Astrocyte of the hippocampus (primary cell): ENCODE measurements at places on chromosomes 6 and 20.

DNA sequence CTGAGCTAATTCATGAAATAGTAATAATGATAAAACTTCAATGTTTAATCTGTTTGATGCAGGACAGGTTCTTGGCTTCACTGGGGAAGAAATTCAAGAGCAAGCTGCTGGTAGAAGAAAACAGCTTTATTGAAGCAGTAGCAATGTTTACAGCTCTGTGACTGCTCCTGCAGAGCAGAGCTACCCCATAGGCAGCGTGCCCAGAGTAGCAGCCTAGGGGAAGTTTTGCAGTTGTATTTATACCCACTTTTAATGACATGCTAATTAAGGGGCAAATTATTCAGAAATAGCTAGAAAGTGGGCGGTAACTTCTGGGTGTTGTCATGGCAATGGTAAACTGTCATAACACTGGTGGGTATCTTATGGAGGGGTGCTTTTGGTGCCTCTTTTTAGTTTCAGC lies 518.0 kb downstream of the RFPL4B start:
- DNase-seq, result no peak

DNA sequence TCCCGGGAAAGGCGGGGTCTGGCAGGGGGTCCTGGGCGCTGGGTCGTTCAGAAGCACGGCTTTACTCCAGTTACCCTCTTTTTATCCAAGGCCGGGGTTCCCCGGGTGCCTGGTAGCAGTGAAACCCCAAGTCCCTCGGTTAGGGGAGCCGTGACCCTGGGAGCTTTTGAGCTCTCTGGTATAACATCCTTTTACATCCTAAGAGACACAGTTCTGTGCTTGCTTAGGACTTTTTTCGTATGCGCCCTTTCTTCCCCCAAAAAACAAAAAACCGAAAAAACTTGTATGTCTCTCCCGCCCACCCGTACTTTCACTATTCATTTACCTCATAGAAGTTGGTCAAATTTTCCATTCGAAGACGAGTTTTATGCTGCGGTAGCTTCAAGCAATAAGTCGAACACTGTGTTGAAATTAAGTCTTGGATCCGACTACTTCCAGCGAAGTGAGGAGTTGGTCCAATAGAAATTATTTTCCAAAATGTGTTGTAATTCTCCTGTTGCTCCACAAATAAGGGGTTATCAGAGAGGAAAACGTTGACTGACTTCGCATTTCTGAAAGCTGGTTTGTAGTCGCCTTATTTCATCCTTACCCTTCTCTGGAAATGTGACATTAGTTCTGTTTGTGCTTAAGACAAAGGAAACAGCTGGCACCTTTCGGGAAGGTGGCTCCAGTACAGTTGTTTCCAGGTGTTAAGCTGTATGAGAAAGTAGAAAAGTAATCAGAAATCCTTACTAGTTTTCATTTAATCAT lies 816 bp upstream of the MAN1A1 start:
- peak; percentile 66 for DNase-seq

DNA sequence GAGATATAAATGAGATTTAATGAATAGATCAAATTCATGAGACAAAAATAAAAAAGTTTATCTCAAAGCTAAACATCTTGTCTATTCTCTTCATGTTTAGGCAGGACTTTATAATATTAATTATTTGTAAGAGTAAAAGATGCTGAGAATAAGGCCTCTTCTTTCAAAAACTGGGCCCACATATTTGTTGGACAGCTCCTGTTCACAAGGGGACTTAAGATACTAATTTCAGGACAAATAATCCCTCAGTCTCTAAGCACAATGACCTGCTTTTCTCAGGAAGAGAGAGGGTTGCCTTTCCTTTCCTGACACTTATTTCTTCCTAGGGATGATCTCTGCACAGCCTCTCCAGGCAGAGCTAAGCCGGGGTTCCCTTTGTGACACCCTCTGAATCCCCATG lies 43.3 kb downstream of the NOX3 start:
- DNase-seq, result peak; percentile 39

GRCh38 chr20:59176812-59177211 lies 13.2 kb downstream of the ZNF831 start:
- no peak for DNase-seq

DNA sequence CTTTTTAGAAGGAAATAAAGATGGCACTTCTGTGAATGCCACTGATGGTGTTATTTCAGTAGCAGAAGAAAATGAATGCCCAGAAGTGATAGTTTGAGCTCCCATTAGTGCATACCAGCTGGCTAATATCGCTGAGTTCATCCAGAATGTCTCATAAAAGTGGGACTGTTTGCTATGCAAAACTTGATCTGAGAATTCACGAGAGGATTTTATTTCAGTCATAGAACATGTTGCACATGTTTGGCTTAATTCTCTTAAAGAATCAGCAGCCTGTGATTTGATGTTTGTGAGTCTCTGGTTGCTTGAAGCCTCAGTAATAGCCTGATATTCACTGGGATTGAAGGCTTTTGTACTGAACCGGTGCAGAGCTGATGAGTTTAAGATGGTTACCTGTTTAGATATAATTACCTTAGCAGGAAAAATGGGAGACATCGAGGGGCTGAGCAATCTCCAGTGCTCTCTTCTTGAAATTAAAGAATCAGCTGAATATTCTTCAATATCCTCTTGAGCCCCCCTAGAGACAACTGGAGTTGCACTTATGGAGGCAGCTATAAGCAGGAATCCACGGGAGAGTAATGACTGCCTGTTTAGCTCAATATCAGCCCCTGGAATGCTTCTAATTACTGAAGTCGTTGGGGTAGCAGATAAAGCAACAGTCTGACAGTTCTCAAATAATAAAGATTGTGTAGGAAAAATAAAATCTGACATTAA lies 955.5 kb downstream of the PHF3 start:
- no peak for DNase-seq

DNA sequence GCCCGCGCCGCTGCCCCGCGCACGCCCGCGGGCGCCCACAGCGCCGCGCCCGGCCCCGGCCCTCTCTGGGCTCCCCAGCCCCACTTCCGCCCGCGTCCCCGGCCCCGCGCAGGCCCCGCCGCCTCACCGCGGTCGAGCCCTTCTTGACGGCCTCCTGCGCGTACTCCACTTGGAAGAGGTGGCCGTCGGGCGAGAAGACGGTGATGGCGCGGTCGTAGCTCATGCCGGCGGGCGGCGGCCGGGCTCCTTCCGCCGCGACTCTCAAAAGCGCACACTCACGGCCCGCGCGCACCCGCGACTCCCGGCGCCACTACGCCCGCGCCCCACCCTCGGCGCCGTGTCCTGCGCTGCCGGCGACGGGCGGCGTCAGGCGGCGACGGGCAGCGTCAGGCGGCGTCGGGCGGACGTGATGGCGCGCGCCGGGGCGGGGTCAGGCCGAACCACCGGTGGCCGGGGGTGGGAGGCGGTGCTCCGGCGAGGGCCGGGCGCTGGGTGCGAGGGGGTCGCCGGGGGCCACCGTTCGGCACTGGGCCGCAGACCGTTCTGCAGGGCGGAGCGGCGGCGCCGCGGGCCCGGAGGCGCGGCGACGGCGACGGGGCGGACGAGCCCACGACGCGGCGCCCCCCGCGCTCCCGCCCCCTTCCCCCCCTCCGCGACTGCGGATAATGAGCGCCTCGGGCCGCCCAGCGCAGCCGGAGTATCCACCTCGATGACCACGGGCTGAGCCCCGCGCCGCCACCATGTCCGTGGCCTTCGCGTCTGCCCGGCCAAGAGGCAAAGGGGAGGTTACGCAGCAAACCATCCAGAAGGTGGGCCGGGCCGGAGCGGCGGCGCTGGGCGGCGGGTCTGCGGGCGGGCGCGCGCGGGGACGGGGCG lies at the start of the genes PSMA7 and SS18L1:
Gene PSMA7 (minus strand): TSS at position 314 of the 876 bp plus-strand sequence. CDS start 91 bp downstream, at position 223.
Gene SS18L1 (plus strand): TSS at position 689 of the 876 bp plus-strand sequence. CDS start 52 bp downstream, at position 741.
- DNase-seq, result peak; percentile 96

DNA sequence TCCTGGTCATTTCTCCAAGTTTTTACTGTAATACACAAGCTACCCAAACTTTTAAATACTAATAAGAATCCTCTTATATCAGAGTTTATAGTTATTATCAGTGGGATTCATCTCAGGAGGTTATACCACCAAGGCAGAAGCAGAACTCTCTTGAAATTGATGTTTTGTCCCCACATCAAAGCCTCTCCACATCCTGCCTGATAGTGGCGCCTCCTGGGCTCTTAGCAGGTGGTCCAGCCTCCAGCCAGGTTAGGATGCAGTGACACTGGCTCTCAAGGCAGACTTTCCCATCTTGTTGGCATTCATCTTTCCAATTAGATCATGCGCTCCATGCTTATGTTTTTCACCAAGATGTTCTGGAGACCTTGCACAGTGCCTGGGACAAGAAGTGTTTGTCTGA lies 81.8 kb upstream of the INSM1 start:
- no peak for DNase-seq

- DNase-seq, result no peak
These were observed 2.7 kb downstream of the ID1 start for GRCh38 chr20:31607640-31608250.

- DNase-seq, result no peak
These were observed 801.9 kb downstream of the QKI start for GRCh38 chr6:164216368-164216767.

GRCh38 chr6:132369526-132369925 lies 31.7 kb downstream of the MOXD1 start:
- DNase-seq, result peak; percentile 56

GRCh38 chr6:51261691-51262090 lies 443.0 kb downstream of the TFAP2B start:
- no peak for DNase-seq

GRCh38 chr6:133551847-133552341 lies 310.7 kb downstream of the EYA4 start:
- DNase-seq, result peak; percentile 97

DNA sequence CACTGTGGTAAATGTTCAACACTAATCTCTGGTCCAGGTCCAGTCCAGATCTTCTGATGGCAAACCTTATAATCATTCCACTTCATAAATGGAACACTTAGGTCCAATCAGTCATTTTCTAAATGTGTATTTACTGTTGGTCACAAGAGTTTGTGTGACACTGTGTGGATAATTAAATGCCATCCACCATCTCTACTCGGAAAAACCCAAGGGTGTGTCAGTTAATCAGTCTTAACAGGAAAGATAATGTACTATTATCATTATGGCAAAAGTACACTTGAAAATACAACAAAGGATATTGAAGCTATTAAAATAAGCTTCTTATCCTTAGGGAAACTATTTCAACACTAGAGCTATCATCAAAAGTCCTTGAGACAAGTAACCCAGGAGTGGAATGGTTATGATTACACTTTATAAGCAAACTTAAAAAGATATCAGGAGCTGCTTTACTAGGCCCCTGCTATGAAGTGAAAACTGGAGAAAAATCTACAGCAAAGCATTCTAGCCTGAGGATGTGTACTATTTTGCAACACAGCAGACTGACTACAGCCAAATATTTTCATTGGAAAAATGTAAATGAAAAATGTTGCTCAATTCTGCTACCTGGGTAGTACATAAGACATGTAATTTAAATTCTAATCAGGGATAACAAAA lies 227.9 kb downstream of the LAMA2 start:
- DNase-seq, result no peak

GRCh38 chr6:152821525-152821924 lies 70.9 kb downstream of the VIP start:
- DNase-seq, result no peak

GRCh38 chr20:50802289-50802688 lies 7.4 kb downstream of the BCAS4 start:
- no peak for DNase-seq

- DNase-seq, result peak; percentile 40
These were observed 46.3 kb downstream of the FAM83B start for GRCh38 chr6:54892831-54893230.

- no peak for DNase-seq
These were observed 13.8 kb downstream of the SIGLEC1 start for GRCh38 chr20:3698591-3699001.

GRCh38 chr6:119308991-119309657 lies 40.4 kb downstream of the MAN1A1 start:
- DNase-seq, result no peak

DNA sequence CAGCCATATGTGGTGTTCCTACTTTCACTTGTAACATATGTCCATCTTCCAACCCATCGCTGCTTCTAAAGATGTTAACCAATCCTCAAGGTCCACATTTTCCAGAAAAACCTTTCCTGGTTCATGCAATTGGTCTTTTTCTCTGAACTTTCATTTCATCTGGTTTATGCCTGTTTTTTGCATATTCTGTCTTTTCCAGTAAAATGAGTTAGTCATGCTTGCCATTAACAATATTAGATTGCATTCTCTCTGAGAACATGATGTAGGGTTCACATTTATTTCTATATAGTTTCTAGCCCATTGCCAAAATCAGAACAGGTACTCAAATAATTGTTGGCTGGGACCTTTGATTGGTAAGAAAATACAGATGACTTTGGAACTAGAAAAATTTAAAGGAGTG lies 36.7 kb downstream of the HIVEP2 start:
- no peak for DNase-seq

DNA sequence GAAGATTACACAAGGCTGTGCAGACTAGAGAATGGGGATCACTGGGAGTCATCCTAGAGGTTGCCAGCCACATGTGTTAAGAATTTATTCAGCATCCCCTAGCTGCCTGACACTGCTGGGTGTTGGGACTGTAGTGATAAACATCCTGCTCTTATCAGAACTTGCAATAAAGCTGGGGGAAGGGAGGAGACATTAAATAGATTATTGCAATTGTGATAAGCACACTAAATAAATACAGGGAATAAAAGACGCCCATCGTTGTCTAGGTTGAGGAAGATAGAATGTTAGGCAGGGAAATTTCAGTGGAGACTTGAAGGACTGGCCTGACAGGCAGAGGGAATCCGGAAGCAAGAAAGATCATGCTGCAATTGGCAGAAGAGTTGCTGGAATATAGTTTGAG lies 33.2 kb upstream of the TRAM2 start:
- DNase-seq, result no peak

DNA sequence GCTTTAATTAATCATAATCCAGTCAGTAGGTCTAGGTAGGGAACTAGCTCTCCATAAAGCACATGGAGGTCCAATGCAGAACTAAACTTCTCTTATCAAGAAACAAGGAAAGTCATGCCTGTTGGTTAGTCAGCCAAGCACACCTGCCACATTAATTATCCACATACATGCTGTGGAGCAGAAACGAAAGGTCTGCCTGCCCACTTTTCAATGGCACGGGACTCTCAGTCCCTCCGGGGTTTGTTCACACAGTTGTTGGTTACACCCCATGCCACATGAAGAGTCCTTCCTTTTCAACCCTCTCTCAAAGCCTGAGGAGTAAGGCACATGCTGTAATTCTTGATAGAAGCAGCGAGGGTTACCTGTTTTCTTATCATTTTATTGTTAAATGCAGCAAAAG lies 1096.4 kb upstream of the MAP3K7 start:
- DNase-seq, result no peak

DNA sequence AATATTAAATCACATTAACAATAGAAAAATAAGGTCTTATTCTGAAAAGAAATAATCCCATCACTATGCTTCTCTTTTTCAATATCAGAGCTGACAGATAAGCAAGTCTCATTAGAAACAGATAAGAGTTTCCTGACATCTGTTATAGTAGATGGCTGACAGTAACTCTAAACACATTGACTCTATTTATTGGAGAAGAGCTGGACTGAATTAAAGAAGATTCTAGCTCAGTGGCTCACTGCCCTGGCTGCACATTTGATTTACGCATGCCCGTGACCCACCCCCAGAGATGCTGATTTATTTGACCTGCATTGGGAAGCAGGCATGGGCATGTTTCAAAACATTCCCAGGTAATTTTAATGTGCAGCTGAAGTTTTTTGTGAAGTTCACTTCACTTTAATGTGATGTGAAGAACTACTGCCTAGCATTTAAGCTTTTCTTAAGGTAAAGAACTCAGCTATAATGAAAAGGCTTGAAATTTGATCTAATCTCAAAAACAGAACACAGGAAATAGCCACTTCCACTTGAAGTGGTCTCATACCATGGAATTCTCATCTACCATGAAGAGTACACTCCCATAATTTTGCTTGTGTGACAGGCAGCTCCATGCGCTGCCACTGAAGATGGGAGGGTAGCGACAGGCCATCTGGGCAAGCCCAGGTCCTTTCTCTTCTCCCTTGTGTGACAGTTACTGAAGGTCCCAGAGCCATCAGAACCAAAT lies 162.3 kb downstream of the TPBG start:
- no peak for DNase-seq
